ENCODE measurements at places on chromosomes 12 and 14.

GRCh38 chr12:32698285-32698684 lies 19.2 kb downstream of the DNM1L start:
- DNase-seq = no peak

GRCh38 chr12:879641-880040 lies 69.9 kb downstream of the RAD52 start:
- DNase-seq = no peak

DNA sequence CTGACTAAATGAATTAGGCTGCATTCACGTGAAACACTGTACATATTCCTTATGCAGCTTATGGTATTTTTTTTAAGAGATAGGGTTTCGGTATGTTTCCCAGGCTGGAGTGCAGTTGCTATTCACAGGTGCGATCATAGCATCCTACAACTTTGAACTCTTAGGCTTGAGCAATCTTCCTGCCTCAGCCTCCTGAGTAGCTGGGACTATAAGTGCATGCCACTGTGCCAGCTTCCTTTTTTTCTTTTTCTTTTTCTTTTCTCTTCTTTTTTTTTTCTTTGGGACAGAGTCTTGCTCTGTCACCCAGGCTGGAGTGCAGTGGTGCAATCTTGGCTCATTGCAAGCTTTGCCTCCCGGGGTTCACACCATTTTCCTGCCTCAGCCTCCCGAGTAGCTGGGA lies 35.8 kb upstream of the SPPL3 start:
- DNase-seq = no peak

- no peak for DNase-seq
These were observed 40.8 kb downstream of the VDR start for GRCh38 chr12:47863985-47864384.

GRCh38 chr12:108514468-108514972 lies 557 bp upstream of the FICD start:
- no peak for DNase-seq

DNA sequence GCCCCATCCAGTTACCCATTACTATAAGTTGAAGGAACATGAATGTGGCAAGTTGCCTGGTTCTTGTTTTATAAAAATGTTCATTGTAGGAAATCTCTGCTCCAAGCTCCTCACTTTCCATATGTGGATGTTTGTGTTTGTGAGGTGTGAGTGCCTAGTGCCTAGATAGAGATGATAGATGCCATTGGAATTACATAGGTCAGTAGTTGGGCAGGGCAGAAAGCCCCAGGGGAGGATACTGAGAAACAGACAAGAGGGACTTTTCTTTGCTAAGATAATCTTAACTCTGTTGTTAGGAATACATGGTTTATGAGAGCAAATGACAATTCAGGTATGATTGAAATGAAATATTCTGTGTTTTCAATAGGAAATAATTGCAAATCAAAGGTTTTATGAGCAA lies 226.3 kb upstream of the GRIP1 start:
- no peak for DNase-seq

DNA sequence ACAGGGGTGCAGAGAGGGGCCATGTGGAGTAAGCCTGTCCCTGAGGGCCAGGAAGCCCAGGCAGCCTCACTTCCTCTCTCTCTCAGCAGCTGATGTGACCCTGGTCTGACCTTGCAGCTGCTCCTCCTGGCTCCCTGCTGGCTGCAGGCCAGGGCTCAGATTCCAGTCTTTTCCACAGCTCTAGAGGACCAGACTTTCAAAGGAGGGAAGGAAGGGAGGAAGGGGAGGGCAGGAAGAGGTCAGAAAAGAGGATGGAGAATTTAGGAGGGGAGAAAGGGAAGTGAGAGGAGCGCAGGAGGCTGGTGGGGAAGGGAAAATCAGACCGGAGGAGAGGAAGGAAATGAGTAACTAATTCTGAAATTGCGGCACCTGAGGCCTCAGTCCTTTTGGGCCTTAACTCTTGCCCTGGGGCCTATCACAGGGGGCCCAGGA lies 40.9 kb upstream of the VASH1 start:
- DNase-seq = no peak

- DNase-seq = peak; percentile 39
These were observed 1.1 kb downstream of the LGALS3 start for GRCh38 chr14:55130196-55130550.

DNA sequence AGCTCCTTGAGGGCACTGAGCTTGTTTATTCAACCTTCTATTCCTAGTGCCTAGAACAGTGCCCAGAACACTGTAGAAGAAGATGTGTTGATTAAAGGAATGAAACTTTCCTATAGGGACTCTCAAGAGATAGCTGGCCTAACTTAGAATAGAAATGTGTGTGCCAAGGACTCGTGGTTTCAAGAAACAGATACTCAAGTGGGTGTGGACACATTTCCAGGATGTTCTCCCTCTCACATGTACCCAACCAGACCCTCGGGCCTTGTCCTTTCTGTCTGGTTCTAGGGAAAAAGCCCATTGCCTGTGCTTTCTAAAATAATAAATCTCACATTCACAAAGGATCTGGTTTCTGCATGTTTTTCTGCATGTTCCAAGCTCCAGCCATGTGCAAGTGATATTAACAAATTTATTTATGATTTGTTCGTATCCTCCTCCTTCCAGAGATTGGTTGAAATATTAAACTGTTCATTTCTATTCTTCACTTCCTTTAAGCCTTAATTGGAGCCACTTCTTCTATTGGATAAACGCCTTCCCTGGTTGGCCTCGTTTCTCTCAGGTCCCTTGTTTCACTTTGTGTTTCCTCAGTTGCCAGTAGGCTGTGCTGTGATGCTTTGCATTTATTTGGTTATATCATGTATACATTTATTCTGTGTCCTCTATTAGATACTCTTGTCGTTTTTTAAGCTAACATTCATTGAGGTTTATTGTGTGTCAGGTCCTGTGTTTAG lies 89.8 kb downstream of the CRADD start:
- DNase-seq = no peak

DNA sequence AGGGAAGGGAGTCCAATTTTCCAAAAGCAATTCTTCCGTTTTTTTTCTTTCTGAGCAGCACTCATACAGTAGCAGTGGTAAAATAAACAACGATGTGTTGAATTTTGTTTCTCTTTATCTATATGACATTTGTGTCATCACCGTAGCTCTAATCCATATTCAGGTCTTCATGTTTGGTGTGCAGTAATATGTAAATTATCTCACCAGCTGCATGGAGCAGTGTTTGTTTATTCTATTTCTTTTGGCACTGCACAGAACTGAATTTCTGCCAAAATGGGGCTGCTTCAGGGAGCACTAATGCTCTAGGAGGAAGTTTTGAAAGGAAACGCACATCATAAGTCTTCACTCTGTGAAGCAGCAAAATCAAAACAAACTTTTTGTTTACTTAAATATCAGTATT lies 130.0 kb upstream of the NPAS3 start:
- no peak for DNase-seq

- DNase-seq = peak; percentile 39
These were observed 9.5 kb downstream of the NOC4L start for GRCh38 chr12:132153501-132154340.

DNA sequence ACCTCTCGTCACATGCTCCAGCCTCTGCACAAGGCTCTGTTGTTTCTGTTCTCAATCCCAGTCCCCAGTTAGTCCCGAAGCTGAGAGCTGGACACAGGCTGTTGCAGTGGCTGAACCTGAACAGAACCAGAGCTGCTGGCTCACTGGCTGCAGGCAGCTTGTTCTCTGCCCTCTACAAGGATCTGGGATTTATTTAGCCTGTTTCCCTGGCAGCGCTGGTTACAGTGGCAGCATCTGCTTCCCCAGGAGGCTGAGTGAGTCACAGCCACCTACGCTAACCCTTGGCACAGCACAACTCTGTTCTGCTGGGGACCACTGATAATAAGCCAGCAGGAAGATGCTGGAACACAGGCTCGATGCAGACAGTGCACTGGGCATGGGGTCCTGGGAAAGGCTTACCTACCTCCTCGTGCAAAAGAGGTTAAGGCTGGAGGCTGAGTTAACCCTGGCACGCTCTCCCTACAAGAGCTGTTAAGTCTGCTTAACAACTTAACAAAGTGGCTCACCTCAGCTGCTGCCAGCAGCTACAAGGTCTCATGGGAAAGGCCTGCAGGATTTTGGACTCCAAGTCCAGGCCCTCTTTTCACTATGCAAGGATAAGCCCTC lies 299.6 kb downstream of the PCNX1 start:
- no peak for DNase-seq

- no peak for DNase-seq
These were observed 17.4 kb downstream of the FOXN4 start for GRCh38 chr12:109291521-109292341.

GRCh38 chr14:66610154-66610563 lies 102.2 kb downstream of the GPHN start:
- peak; percentile 38 for DNase-seq

DNA sequence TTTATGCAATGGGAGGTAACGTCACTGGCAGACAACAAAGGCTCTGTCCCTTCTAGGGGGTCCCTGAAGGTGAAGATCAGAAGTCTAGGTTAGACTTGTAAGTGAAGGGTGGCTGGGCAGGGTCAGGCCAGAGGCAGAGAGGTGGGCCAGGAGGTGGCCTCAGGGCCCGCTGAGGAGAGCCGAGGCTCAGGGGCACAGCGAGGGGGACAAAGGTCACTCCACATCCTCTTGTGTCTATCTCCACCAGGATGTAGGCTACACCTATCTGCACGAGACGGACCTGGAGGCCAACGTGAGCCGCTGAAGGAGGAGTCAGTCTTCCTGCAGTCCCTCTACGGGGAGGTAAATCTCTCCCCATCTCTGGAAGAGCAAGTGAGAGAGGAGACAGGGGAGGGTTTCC lies 20.3 kb downstream of the KRT85 start:
- DNase-seq = no peak

DNA sequence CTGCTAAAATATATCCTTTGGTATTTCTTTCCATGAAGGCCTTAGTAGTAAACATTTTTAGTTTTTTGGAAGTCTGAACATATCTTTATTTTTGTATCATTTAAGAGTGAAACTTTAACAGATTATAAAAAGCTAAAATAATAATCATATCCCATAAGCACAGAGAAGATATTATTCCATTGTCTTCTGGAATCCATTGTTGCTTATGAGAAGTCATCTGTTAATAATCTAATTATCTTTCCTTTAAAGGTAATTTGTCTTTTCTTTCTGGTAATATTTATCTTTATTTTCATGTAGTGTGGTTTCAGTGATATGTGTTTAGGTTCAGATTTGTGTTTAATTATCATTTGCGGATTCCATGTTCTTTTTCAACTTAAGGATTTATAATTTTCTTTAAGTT lies 261.7 kb downstream of the MSRB3 start:
- no peak for DNase-seq

DNA sequence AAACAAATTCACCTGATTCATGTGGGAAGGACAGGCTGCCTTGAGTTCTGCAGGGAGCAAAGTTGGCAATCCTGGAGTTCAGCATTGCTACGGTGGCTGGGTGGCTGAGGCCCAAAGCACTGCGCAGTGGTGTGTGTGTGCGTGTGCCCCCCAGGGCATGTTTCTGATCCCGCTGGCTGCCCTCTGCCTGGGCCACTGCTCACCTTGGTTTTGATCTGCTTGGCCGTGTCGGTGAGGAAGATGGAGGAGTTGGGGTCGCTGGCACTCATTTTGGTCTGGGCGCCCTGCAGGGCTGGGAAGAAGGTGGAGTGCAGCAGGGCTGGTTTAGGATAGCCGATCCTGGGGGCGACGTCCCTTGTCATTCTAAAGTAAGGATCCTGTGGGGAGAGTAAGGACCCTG lies 19.1 kb downstream of the SLC25A47 start:
- no peak for DNase-seq

- DNase-seq = no peak
These were observed 12.1 kb upstream of the FLVCR2 start for GRCh38 chr14:75566321-75566720.

- peak; percentile 27 for DNase-seq
These were observed 257.7 kb downstream of the NAV3 start for GRCh38 chr12:78088391-78088832.

DNA sequence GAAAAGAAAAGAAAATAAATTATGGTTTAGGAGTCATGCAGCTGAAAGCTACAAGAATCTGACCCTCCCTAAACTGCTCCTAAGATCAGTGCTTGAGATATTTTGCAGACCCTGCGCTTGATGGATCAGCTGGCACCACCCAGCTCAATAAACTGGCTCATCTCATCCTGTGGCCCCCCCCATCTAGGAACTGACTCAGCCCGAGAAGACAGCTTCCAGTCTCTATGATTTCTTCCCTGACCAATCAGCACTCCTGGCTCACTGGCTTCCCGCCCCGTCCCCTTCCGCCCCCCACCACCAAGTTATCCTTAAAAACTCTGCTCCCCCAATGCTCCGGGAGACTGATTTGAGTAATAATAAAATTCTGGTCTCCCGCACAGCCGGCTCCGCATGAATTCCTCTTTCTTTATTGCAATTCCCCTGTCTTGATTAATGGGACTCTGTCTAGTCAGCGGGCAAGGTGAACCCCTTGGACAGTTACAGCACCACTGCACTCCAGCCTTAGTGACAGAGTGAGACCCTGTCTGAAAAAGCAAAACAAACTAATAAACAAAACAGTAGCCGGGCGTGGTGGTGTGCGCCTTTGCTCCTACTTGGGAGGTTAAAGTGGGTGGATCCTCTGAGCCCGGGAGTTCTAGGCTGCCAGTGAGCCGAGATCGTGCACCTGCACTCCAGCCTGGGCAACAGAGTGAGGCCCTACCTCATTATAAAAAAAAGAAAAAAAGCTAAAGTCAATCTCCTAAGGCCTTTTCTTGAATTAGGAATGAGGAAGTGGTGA lies 24.5 kb upstream of the SPTLC2 start:
- DNase-seq = no peak

DNA sequence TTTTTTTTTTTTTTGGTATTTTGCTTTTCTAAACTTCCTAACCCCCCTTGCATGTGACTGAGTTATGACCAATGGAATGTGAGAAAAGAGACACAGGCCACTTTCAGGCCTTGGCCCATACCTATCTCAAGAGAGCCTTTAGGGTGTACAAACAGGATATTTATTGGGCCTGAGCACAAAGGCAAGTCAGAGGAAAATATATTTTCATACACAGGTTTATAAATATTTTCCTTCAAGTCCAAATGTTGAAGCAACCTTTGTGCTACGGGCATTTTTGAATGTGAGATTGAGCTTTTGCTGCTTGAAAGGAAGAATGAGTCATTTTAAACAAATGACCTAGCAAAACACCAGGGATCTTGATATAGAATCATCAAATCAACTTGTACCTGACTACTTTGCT lies 228.6 kb upstream of the E2F7 start:
- no peak for DNase-seq

DNA sequence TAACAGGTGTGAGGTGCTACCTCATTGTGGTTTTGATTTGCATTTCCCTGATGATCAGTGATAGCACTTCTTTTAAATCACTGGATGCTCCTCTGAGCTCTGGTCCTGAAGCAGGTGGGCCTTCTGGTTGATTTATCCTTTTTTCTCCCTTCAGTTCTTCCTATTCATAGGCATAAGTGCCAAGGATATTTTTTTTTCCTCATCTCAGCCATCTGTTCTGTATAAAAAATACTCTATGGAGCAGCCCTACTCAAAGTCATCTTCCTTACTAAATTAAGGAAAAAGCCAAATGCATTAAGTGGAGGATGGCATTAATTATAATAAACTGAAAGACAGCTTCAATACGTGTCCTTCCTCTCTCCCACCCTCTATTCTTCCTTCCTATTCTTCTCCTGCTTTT lies 18.4 kb downstream of the SPIC start:
- no peak for DNase-seq
